ENCODE measurements at places on chromosomes 12 and 14.
A peak's percentile ranks its signal among the peaks of the same experiment; 100 is the strongest.

DNA sequence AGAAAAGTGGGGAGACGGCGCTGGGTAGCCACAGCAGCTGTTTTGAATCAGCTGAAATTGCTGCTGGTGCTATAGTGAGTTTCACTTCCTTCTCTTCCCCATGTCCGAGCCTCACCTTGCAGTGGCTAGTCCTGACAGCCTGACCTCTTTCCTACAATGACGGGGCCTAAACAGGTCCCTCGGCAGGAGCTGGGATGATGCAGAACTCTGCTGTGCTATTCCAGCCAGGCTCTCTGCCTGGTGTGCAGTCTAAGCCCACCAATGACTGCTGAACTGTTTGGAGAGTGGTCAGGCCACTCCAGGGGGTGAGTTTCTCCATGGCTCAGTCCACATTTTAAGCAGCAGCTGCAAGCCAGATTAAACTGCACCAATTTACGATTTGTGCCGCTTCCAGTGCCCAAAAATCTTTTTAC, 207.3 kb downstream of the TTC7B start:
- DNase-seq = no peak

GRCh38 chr14:74988993-74989392, 13.7 kb upstream of the EIF2B2 start:
- DNase-seq = no peak

- DNase-seq = no peak
Observed at GRCh38 chr14:57293866-57294837, 25.4 kb downstream of the AP5M1 start.

DNA sequence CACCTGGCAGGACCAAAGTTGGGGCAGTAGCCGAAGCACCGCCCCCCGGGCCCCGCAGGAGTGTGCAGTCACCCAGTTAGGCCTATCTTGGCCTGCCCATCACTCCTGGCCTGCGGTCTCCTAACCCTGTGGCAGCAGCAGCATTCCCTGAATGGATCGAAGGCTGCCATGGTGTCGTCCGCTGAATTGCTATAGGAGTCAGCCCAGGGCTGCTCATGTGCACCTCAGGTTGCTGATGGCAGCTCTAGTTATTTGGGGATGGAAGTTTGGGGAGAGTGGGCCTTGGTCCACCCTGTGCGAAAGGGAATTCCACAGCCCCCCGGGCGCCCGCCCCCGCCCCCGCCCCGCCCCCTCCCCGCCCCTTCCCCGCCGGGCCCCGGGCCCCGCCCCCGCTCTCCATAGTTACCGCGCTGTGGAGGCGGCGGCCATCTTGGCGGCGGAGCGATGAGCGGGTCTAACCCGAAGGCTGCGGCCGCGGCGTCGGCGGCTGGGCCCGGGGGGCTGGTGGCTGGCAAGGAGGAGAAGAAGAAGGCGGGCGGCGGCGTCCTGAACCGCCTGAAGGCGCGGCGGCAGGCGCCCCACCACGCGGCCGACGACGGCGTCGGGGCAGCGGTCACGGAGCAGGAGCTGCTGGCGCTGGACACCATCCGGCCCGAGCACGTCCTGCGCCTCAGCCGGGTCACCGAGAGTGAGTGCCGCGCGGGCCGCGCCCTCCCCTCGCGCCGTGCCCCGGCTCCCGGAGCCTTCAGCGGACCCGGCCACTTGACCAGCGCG, at the start of gene UNC119B:
UNC119B (plus strand) TSS at position 428 of the 774 bp plus-strand sequence; CDS start at position 445, 17 bp downstream.
- peak; percentile 88 for DNase-seq

DNA sequence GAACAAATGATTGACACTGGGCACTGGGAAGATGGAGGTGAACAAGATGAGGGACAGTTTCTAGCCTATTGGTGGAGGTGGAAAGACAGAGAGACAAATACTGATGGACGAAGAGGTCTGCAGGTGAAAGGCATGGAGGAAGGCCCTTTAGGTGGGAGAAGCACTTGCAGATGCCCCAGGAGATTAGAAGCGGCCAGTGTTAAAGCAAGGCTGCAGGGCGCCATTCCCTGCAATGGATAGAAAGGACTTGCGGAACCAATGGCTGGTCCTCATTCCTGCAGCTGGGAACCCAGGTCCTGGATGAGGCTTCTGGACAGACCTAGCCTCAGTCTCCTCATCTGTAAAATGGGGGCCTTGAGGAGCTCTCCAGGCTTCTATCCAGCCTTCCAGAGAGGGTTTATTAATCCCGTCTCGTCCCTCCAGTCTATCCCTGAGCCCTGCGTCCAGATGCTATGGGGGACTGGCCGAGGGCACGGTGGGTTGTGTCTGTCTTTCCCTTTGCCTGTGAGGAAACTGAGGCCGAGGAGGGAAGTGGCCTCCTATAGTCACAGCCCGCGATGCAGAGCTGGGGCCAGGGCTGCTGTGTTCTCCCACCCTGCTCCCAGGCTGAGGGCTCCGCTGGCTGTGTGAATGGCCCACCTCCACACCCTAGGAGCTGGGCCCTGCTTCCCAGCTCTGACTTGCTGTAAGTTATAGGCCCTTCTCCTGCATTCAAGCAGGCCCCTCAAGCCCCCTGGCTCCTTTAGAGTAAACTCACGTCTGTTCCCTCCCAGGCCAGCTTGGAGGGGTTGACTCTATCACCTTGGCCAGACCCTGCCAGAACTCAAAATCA, 33.0 kb downstream of the CYP46A1 start:
- no peak for DNase-seq

GRCh38 chr12:111687255-111687654, 1.4 kb downstream of the ACAD10 start:
- no peak for DNase-seq

DNA sequence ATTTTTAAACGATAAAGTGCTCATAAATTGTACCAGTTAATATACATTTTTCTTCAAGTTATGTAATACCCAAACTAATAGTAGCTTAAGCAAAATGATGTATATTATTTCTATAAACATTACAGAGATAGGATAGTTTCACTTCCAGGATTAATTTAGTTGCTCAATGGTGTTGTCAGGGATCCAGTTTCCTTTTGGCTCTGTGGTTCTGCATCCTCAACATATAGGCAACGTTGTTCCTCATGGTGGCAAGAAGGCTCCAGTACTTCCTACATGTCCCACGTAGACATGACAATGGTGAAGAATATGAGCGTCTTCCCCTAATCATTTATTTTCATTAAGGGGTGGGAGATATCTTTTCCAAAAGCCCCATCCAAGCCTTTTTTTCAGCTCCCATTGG, 60.7 kb upstream of the DCD start:
- DNase-seq = no peak

DNA sequence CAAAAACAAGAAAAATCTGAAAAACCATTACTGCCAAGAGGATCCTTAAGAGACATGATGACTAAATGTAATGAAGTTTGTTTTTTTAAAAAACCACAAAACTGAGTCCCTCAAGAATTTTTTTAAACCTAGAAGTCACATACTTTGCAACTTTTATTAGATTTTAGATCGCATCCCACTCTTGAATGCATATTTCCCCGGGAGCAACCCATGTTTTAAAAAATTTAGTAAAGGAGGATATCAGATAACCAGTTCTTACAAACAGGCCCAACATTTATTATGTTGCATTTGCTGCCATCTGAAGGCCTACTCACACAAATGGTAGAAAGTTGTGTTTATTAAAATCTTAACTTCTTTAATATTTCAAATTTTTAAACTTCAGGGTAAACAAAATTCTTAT, 44.3 kb upstream of the CCT2 start:
- no peak for DNase-seq

- DNase-seq = no peak
Observed at GRCh38 chr12:7155471-7156034, 25.4 kb downstream of the CLSTN3 start.

- no peak for DNase-seq
Observed at GRCh38 chr14:83960832-83961512, 1569.0 kb upstream of the FLRT2 start.

DNA sequence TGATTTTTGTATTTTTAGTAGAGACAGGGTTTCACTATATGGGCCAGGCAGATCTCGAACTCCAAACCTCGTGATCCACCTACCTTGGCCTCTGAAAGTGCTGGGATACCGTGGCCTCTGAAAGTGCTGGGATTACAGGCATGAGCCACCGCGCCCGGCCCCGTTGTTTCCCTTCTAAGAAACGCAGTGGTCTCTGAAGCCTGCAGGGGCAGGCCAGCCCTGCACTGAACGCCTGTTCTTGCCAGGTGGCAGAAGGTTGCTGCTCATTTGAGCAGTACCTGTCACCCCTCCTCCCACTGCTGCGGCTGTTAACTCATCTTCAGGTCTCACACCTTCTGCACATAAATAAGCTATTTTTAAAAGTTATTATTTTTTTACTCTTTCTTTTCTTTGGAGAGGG, 24.3 kb downstream of the GPRC5A start:
- no peak for DNase-seq

DNA sequence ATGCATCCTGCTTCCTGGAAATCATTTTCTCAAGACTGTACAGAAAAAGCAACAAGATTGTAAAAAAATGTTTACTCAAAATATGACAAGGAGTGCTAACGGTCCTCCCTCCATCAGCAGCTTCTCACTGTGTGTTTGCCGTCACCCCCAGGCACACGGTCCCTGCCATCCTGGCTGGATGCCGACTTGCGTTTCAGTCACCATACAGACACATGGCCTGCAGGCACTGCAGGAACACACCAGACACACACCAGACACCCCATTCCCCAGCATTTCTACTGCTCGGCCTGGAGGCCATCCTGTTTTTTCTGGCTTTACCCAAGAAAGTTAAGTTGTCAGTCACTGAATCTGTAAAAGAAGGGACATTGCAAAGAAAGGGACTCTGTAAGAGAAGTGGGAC, 10.8 kb downstream of the KCNK10 start:
- DNase-seq = no peak

- no peak for DNase-seq
Observed at GRCh38 chr14:98937021-98937420, 335.0 kb downstream of the BCL11B start.

DNA sequence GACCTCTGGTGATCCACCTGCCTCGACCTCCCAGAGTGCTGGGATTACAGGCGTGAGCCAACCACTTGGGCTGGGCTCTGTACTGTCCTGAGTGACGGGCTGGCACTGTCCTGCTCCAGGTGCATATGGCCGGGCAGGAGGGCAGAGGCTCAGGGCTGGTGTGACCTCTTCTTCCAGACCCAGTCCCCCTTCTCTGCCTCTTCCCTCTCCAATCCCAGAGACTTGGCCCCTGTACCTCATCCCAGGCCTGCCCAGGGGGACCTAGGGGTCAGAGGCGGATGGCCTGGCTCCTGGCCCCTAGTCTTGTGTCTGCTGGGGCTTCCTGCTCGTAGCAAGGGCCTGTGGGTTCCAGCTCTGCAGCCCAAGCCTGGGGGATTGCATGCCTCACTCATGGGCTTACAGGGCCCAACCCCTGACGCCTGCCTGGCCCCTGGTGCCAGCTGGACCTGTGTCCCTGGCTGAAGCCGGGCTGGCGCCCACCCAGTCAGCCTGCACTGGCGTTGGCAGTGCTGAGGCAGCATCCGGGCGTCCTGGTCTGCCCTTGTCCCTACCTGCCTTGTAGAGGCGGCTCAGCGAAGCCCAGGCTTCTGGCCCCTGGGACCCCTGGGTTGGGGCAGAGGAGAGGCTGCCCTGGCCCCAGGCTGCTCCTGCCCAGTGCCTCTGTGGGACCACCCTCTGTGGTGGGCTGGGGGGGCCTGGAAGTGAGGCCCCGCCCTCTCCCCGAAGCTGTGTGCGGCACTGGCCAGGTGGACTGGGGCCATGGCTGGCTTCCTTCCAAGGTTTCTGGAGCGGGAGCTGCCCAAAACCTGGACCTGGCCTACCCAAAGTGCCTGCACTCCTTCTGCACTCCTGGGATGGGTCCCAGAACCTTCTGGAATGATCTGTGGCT, 4.3 kb downstream of the TEDC1 start:
- DNase-seq = peak; percentile 83

DNA sequence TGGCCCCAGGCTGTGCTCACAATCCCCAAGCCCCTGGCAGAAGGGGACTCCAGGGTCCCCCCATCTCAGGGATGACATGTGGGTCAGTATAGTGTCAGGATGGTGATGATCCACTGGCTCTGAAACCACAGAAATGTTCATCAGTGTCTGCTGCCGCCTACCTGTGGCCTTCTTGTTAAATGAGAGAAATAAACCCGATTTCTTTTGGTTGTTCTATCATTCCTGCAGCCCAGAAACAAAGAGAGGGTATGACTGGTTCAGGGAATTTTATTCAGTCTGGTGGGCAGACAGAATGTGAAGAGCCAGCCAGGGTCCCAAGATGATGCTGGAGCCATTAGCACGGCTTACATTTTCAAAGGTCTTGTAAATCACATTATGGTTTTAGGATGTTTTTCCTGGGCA, 86.6 kb downstream of the CRADD start:
- no peak for DNase-seq

- no peak for DNase-seq
Observed at GRCh38 chr12:123164710-123165261, 13.9 kb upstream of the PITPNM2 start.

GRCh38 chr12:113955109-113955970, 10.8 kb downstream of the RBM19 start:
- DNase-seq = no peak

DNA sequence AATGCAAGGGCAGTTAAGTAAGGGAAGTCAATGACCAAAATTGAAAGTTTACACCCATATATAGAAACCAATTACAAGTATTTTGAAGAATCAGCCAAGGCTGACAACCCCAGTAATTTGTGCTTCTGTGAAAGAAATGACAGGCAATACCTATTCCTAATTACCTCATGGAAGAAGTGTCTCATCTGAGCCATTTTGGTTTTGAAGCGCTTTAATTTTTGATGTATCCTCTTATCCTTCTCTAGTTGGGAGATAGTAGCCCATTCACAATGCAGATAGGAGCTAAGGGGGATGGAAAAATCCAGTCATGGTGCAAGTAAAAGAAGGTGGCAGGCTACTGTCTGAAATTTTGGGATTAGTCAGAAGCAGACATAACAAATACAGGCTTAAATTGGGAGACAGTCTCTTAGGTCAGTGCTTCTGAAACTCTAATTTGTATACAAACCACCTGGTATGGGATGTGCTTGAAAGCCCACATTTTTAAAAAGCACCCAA, 30.4 kb upstream of the SUPT16H start:
- DNase-seq = no peak

- no peak for DNase-seq
Observed at GRCh38 chr12:7117670-7118069, 8.7 kb upstream of the C1RL start.

DNA sequence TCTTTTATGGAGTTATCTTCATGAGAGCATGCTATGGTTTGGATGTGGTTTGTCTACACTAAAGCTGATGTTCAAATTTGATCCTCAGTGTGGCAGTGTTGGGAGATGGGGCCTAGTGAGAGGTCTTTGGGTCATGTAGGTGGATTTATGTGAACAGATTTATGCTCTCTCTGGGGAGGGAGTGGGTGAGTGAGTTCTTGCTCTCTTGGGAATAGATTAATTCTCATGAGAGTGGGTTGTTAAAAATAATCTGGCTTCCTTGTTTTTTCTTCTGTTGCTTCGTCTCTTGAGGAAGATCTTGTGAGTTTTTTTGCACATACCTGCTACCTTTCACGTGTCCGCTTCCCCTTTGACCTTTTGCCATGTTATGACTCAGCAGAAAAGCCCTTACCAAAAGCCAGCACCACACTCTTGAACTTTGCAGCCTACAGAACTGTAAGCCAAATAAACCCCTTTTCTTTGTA, 20.5 kb downstream of the DERA start:
- no peak for DNase-seq

- DNase-seq = peak; percentile 58
Observed at GRCh38 chr12:11630046-11630706, 19.3 kb upstream of the ETV6 start.

GRCh38 chr14:33539918-33540357, 410.9 kb downstream of the EGLN3 start:
- DNase-seq = no peak

Data from Right ventricle myocardium superior (tissue), 1 donor.